ENCODE measurements at places on chromosomes 5 and 9.

DNA sequence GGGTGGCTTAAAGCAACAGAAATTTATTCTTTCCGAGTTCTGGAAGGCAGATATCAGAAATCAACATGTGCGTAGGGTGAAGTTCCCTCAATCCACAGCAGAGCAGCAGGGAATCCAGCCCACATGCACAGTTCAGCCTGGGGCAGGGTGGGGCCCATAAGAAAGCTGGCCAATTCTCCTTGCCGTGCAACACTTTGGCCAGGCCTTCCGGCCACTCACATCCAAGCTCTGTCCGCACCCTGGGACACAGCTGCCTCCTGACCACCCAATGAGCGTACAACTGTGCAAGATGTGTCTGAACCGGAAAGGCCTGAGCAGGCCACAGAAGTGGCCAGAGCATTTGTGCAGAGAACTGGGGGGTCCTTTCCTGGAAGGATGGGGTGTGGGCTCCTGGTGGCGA lies 274.9 kb downstream of the GADD45G start:
- no peak for DNase-seq

GRCh38 chr9:124322618-124323432 lies 65.1 kb downstream of the NEK6 start:
- no peak for DNase-seq

GRCh38 chr9:31394015-31394473 lies 990.4 kb upstream of the ACO1 start:
- DNase-seq = peak; percentile 14

GRCh38 chr5:77394064-77394715 lies 97.9 kb downstream of the WDR41 start:
- no peak for DNase-seq

DNA sequence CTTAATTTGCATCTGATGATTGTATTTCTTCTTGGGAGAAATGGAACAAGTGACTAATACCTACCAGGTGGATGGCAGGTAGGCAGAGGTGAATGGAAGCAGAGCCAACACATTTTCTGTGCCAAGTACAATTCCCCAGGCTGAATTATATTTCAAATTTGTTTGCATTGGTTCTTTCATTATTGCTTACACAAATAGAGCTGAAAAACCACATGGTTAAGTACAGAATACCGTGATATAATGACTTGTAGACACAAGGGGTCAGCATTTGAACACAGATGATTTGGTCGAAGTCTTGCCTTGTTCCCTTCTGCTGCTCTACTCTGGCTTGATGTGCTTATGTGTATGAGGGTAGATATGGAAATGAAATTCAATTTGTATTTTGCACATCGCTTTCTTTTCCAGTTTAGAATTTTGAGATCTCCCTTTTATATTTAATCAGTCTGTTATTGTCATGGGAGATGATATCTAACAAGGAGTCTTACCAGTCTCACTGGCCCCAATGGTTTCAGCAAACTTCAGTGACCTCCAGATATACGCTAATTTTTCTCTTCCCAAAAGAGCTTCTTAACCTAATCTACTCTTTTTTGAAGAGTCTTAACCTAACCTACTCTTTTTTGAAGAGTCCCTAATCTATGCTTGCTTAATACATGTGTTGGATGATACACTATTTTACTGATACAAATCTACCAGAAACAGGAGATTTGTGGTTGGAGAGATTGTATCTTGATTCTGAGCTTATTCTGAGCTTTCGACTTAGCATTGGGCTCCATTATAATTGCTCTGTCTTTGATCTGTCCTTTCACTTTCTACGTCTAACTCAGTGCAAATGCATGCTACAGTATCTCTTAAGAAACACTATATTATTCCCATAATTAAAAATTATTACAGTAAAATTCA lies 88.1 kb downstream of the PCSK1 start:
- peak; percentile 16 for DNase-seq

DNA sequence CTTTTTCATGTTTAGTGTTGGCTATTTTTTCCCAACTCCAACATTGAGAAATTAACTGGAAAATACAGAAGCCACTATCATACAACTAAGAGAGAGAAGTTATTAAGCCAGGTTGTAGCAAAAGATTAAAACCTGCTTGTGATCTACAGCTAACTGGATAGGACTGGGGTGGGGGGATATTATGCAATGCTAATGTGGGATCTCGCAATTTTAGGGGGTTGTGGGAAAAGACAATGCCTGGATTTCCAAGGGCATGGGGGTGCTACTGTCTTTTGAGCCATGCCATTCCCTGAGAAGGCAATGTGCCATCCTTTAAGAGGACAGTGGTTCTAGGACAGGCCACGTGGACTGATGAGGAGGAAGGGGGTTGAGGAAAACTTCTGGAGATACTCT lies 46.5 kb downstream of the MARCHF3 start:
- DNase-seq = no peak

GRCh38 chr9:35801328-35802128 lies 10.1 kb downstream of the NPR2 start:
- DNase-seq = no peak

GRCh38 chr5:140351609-140352334 lies 5.4 kb upstream of the HBEGF start:
- DNase-seq = peak; percentile 30

- DNase-seq = no peak
Observed at GRCh38 chr5:141941307-141941706, 16.7 kb downstream of the PCDH12 start.

- no peak for DNase-seq
Observed at GRCh38 chr5:43891112-43891511, 288.1 kb downstream of the NNT start.

All from NCI-H1092 (cell line).